ENCODE measurements at places on chromosomes 12 and 14.
A peak's percentile ranks its signal among the peaks of the same experiment; 100 is the strongest.

DNA sequence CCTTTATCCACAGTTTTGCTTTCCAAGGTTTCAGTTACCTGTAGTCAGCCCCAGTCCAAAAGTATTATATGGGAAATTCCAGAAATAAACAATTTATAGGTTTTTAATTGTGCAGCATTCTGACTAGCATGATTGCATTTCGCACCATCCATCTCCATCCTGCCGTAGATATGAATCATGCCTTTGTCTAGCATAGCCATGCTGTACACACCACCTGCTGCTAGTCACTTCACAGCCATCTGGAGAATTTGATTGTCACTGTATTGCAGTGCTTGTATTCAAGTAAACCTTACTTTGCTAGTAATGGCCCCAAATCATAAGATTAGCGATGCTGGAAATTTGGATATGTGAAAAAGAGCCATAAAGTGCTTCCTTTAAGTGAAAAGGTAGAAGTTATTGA is 36.0 kb downstream of the MUCL1 start:
- no peak for DNase-seq

- DNase-seq: no peak
Measured at GRCh38 chr14:104201063-104201462, 62.7 kb downstream of the KIF26A start.

GRCh38 chr14:101215927-101216326 is 312.4 kb upstream of the RTL1 start:
- no peak for DNase-seq

DNA sequence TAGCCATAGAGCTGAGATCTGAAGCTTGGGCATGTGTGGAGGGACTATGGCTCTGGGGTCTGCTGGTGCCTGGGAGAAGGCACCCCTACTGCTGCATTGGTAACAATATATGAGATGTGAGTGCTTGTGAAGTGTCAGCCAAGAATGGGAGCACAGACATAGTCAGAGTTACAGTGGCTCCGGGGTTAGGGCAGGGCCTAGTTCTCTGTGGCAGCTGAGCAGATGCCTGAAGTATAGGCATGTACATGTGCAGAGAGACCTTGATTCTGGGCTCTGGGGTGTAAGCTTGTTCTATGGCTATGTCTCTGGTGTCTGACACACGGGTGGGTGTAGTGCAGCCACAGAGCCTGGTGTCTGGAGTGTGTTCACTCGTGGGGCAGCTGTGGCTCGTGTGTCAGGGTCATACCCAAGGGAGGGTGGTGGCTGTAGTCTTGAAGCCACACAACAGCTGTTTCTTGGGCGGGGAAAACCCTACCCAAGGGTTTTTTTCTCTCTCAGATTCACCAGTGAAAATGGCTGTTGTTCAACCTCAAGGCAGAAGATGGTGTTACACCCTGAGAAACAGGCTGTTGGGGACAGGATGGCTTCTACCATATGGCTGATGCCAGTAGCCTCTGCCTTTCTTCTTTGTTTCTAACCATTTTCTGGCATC is 11.9 kb upstream of the TCL1A start:
- no peak for DNase-seq

GRCh38 chr14:55062517-55063351 is 11.3 kb downstream of the MAPK1IP1L start:
- no peak for DNase-seq

DNA sequence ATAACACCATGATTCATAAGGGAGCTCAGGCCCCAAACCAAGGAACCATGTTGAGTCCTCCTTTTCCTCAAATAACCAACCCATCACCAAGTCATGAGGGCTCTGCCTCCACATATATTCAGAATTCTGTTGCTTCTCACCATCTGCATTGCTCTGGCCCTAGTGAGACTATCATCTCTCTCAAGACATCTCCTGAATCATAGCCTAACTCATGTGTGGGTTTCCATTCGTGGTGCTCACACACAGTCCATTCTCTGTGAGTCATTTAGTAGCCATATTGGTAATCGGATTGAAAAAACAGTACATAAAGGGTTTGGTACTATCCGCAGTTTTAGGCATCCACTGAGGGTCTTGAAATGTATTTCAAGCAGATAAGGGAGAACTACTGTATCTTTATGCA is 5.1 kb upstream of the SLC38A2 start:
- no peak for DNase-seq

DNA sequence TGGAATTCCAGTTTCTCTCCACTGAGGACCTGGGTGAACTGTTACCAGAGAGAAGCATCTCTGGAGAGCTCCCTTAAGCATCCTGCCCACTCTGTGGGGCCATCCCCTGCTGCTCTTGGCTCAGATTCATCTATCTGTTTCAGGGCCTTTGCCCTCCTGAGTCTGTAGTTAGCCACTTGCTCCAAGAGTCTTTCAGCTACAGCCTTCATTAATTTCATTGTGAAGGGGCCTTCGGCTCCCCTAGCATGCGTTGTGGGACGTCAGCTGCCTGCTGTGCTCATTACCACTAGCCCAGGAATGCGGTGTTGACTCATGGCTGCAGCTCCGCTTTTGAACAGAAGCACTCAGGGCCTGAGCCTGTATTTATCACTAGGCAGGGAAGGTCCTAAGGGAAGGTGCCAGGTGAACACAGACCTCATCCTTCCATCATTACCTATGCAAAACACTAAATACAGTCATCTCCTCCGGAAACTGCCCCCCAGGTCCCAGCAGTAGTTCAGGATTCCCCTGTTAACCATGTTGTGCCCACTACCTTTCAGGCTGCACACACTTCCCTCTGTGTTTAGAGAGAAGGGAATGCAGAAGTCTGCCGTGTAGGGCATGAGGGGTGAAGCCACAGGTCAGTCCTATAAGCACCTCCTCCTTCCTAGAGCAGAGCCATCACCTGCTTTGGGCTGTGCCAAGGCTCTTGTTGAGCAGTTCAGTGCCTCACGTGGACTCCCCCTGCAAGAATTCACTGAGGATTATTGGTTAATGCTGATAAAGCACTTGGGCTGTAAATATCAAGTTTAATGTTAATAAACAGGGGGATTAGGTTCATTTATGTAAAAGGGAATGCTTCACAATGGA is 191.4 kb downstream of the CACNA1C start:
- peak; percentile 90 for DNase-seq

DNA sequence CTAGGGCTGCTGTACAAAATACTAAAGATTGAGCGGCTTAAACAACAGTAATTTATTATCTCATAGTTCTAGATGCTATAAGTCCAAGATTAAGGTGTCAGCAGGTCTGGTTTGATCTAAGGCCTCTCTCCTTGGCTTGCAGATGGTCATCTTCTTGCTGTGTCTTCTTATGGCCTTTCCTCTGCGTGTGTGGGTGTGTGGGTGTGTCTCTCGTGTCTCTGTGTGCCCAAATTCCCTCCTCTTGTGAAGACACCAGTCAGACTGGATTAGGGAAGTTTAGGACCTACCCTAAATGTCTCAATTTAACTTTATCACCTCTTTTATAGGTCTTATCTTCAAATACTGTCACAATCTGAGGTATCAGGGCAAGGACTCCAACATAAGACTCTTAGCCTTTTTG is 28.3 kb downstream of the DDHD1 start:
- no peak for DNase-seq

GRCh38 chr12:92244036-92244435 is 98.4 kb upstream of the BTG1 start:
- no peak for DNase-seq

DNA sequence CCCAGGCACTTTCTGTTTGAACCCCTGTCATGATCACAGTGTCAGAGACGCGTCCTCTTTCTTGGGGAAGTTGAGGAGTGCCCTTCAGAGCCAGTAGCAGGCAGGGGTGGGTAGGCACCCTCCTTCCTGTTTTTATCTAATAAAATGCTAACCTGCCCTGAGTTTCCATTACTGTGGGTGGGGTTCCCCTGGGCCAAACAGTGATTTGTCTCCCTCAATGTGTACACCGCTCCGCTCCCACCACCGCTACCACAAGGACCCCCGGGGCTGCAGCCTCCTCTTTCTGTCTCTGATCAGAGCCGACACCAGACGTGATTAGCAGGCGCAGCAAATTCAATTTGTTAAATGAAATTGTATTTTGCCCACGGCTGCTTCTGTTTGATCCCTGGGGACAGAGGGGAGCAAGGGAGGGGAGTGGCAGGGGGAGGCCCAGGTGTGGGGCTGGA is 5.1 kb downstream of the SHMT2 start:
- no peak for DNase-seq

DNA sequence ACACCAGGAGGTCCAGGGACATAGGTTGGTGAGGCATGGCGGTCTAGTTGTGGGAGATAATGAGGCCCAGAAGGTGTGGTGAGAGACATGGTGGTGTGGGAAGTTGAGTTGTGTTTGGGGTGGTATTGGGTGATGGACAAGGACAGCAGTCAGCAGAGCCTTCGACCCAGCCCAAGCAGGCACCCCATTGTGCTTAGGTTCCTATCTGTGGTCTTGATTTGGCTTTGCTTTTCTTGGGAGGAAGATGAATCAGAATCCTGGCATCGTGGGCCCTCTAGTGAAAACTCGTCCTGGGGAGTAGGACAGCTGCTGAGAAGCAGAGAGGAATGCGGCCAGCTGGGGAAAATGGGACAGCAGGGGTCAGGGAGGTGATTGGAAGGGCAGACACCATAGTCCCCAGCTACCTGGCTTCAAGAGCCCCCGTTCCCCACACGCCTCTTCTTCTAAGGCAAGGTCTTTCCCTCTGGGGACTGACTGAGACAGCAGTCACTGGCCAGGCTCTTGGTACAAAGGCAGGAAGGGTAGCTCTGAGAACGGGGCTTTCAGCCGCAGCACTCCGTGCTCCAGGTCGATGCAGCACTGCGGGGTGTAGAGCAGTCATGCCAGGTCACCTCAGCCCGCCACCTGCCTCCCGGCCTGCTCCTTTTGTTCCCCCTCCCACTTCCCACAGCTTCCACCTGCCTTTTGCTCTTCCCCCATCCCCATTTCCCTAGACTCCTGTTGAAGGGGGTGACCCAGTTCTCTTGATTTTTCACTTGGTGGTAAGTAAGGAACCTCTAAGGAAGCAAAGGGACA is 7.9 kb downstream of the NRIP2 start:
- no peak for DNase-seq

- DNase-seq: no peak
Measured at GRCh38 chr12:52020539-52021336, 14.0 kb downstream of the TAMALIN start.

DNA sequence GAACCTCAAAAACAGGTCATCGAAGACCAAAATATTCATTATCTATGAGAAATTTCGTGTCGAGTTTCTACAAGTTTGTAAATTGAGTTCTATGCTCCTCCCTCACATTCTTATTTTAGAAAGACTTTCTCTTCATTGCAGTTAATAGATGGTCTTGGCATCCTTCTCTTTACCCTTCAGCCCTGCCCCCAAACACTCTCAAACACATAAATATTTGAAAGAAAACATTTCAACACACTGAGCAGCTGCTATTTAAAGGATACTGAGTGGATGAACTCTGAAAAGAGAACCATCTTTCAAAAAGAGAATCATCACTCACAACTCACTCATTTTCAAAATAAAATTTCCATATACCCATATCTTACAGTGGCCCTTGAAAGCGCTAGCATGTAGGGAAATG is 67.1 kb downstream of the NUAK1 start:
- no peak for DNase-seq

DNA sequence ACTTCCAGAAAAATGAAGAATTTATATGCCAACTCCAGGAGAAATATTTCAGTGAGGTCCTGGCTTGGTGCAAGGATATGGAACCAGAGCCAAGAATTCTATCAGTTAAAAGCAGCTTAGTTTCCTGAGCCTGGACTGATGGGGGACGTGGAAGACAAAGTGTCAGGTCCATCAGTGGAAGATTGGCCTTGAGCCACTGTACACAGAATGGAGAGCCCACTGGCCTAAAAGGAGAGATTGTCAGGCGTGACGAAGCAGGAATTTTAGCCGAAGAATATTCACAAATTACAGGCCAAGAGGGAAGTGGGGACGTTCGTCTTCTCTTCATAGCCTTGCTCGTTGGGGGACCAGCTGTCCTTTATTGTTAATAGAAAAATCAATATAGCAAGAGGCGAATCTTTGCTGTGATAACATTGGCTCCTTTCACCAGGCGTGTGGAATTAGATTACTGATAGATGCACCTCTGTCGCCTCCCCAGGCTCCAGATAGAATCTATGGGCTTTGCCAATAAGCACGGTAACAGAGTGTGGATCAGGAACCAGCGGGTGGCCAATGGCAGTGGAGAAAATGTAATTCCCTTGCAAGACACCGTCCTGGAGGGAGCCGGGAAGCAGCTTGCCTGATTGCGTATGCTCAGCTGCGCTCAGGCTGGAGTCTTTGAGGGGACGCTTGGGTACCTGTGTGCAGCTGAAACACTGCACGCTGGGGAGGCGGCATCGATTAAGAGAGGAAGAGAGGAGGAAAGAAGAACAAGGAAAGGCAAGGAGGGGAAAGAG is 56.4 kb downstream of the TMEM132C start:
- no peak for DNase-seq
